ENCODE measurements at places on chromosomes 7 and 10.

- DNase-seq = no peak
Measured at GRCh38 chr10:78066012-78066411, 32.3 kb downstream of the RPS24 start.

GRCh38 chr10:85620807-85621206 is 745.8 kb downstream of the GRID1 start:
- DNase-seq = no peak

GRCh38 chr7:32390210-32390609 is 100.0 kb downstream of the LSM5 start:
- DNase-seq = no peak

GRCh38 chr7:38425509-38425908 is 152.1 kb upstream of the TARP start:
- no peak for DNase-seq

DNA sequence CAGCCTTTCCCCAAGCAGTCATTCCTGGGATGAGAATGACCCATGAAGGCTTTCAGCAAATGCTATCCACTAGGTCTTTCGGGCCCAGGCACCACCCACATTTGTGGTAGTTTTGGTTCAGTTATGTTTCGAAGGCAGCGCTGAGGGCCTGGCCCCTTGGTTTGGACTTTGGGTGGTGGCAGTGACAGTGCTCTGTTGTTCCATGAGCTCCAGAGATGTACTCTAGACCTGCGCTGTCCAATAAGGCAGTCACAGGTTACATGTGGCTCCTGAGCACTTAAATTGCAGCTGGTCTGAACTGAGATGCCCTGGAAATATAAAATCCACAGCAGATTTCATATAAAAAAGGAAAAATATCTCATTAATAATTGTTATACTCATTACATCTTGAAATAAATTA is 209.6 kb downstream of the CCSER2 start:
- no peak for DNase-seq

DNA sequence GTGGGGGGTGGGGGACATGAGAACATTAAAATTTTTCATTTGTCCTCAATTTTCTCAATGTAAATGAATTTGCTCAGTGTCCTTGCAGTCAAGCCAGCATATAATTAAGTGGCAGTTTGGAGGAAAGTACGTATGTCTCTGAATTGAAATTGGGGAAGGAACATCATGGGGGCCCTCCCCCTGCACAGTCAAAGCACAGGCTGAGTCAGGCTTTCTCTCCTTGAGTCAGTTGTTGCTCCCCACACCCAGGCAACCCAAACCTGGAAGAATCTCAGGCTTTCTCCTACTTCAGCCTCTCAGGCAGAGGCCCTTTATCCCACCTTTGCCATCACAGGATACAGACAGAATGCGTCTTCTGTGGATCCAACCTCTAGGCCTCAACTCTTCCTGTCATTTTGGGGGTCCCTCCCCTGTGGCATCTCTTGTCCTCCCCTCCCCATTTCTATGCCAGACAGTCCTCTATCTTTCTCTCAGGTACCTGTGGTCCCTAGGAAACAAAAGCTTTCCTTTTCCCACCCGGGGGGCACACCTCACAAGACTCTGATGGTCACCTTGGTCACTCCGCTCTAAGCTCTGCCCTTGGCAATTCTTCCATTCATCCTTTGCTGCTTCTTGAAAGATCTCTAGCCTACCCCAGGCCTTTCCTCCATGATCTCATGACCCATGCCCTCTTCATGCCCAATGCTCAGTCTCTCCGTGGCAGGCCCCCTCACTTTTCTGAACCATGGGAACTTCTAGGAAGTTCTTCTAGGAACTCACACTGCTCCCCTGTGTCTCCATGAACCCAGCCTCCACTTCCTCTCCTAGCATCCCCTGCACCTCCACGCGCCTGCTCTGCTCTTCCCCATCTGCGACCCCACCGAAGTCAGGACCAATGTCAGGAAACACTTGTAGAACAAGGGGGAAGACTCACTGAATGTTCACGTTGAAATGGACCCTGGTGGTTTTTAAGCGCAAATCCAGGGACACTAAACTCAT is 40.4 kb downstream of the CREB3L2 start:
- DNase-seq = peak; percentile 24
